ENCODE measurements at places on chromosomes 11 and 22. TPM values are rescaled to one million over a fixed set of nuclear protein-coding genes. Genes with fewer than 3 reads are reported as not detected.

DNA sequence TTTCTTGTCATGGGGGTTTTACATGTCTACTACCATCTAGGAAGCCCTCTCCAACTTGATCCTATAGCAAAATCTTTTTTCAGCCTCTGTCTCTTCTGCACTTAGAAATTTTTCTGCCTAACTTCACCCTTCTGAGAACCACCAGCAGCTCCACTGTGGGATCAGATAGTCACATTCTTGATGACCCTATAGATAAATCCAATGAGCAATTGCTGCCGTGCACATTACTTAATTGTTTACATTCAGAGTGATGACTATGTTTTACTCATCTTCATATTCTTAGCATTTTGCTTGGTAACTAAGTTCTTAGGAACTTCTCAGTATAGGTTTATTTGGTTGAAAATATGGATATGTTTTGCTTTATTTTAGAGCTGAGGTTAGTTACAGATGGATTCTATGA is 12.4 kb upstream of the ETS1 start:
- H3K27me3 ChIP-seq = peaks cover 11% of the 10 kb centered on the region
- no peak overlapping the region for H3K27ac ChIP-seq
- no peak for DNase-seq
- no peaks in the 10 kb centered on the region for H3K36me3 ChIP-seq

- no peak for DNase-seq
- no peak overlapping the region for H3K27ac ChIP-seq
Observed at GRCh38 chr11:26227883-26228502, 103.9 kb upstream of the ANO3 start.

- H3K4me1 ChIP-seq = no peaks in the 10 kb centered on the region
- H3K27ac ChIP-seq = no peak overlapping the region
- DNase-seq = no peak
- H3K36me3 ChIP-seq = no peaks in the 10 kb centered on the region
Observed at GRCh38 chr22:48262596-48263430, 1500.4 kb downstream of the TBC1D22A start.

DNA sequence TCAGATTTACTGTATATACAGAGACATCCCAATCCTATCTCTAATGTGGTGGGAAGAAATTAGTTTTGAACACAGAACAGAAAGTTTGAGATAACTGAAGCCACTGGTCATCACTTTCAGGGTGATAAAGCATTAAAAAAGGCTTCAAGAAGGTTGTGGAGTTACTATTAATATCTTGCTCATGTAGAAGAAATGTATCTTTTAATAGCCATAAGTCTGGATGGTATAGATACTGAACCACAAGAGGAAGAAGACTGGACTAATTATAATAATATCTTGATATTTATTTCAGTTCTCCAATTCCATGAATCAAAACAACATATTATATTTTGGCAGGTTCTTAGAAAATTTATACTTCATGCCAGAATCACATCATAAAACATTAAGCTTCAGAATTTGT is 137.1 kb downstream of the TMEM135 start:
- no peaks in the 10 kb centered on the region for H3K36me3 ChIP-seq
- no peaks in the 10 kb centered on the region for H3K27me3 ChIP-seq
- H3K27ac ChIP-seq = peak overlapping the region; percentile 46

DNA sequence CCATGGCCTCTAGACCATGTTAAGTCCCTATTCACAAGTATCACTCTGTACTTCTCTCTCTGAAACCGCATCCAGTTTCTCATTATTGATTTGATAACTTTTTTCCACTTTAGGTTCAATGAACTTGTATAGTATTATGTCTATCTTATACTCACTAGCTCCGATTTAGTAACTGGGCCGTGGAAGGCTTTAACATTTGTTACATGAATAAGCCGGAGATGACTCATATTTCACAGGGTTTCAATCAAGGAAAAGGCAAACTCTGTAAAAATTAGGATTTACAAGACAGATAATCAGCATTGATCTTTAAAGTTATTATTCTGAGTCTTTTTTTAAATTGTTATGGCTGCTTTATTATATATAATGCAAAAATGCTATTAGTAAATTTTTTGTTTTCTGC is 662.2 kb upstream of the CNTN5 start:
- no peaks in the 10 kb centered on the region for H3K4me1 ChIP-seq
- H3K27ac ChIP-seq = no peak overlapping the region
- no peaks in the 10 kb centered on the region for H3K36me3 ChIP-seq
- DNase-seq = no peak
- H3K4me3 ChIP-seq = no peak overlapping the region

Gene MYO18B
- total RNA-seq = not detected

Gene CASP5
- total RNA-seq = not detected

DNA sequence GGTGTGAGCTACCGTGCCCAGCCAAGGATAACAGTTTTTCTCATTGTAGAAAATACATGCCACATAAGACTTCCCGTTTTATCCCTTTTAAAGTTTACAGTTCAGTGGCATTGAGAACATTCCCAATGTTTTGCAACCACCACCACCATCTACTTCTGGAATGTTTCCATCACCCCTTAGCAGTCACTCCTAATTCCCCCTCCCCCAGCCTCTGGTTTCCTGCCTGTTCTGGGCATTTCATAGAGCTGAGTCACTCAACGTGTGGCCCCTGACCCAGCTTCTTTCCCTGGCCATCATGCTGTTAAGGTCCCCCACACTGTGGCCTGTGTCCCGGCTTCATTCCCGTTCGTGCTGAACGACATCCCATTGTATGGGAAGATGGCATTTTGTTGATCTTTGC is 30.7 kb downstream of the FGF4 start:
- no peaks in the 10 kb centered on the region for H3K36me3 ChIP-seq
- no peaks in the 10 kb centered on the region for H3K4me1 ChIP-seq
- H3K27ac ChIP-seq = no peak overlapping the region

- H3K4me3 ChIP-seq = no peak overlapping the region
- no peaks in the 10 kb centered on the region for H3K27me3 ChIP-seq
- no peak for DNase-seq
- H3K27ac ChIP-seq = no peak overlapping the region
- no peaks in the 10 kb centered on the region for H3K36me3 ChIP-seq
Observed at GRCh38 chr22:29225422-29226090, 19.9 kb downstream of the EMID1 start.

DNA sequence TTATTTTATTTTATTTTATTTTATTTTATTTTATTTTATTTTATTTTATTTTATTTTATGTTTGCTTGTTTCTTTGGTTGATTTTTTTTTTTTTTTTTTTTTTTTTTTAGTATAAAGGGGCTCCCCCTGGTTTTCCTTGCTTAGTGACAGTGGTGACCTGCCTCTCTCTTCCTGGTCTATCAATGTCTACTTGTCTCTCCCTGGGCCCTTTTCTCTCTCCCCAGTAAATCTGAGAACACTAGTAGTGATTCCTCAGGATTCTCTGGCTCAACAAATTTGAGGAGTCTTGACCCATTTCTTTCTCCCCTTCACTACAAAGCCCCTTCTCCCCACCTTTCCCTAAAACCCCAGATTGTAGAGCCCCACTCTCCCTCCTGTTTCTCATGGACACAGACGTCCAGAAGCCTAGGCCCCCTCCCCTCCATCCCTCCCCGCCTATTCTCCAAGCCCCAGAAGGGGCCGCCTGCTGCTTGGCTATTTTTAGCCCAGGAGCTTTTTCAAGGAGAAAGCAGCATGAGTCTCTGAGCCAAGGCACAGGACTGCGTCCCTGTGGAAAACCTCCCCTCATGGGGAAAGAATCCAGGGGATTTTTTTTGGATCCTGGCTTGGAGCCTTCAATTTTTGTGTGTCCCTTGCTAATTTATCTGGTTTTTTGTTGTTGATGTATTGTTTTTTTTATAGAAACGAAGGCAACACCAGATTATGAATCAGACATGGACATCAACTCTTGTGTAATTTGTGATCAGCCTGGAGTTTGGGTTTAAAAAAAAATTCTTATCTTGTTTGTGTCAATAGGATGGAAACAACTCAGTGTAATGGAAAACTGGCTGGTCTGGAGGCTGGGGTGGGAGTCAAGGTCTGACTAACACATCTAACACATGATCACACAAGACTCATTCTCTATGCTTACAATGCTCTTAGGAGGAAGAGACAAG is 17.5 kb upstream of the ACCSL start:
- DNase-seq = no peak
- H3K36me3 ChIP-seq = no peaks in the 10 kb centered on the region
- H3K4me3 ChIP-seq = no peak overlapping the region
- H3K27me3 ChIP-seq = no peaks in the 10 kb centered on the region

DNA sequence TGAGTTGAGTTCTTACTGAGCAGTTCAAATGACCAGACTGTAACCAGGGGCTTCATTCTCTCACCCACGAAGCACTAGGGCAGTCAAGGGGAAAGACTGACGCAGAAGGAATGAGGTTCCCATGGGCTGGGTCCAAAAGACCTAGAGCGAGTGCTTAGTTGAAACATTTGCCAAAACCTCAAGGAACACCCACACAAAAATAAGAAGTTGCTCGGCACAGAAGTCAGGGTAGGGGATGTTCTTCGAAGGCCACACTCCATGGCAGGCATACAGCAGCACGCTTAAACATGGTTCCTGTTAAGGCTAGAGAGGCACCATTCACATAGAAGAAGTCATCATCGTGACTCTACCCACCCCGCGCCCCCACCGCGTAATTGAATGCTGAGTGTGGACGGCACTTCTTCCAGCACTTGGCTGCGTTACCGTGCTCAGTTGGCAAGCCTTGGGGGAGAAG is 52.9 kb downstream of the TIMP3 start:
- H3K27me3 ChIP-seq = peaks cover 3% of the 10 kb centered on the region
- no peak overlapping the region for H3K4me3 ChIP-seq
- no peaks in the 10 kb centered on the region for H3K4me1 ChIP-seq
- no peak for DNase-seq

Gene SAA1
- total RNA-seq = 7.9 TPM

Gene DUSP18
- 15.4 TPM for total RNA-seq

- no peak for DNase-seq
- no peaks in the 10 kb centered on the region for H3K27me3 ChIP-seq
- no peaks in the 10 kb centered on the region for H3K4me1 ChIP-seq
- no peaks in the 10 kb centered on the region for H3K36me3 ChIP-seq
Observed at GRCh38 chr22:36839356-36840073, 21.3 kb upstream of the NCF4 start.

GRCh38 chr11:73325036-73325981 is 17.2 kb downstream of the ARHGEF17 start:
- no peaks in the 10 kb centered on the region for H3K27me3 ChIP-seq
- H3K27ac ChIP-seq = no peak overlapping the region
- no peak overlapping the region for H3K4me3 ChIP-seq
- peaks cover 24% of the 10 kb centered on the region for H3K4me1 ChIP-seq

- H3K4me1 ChIP-seq = no peaks in the 10 kb centered on the region
- DNase-seq = no peak
- no peak overlapping the region for H3K4me3 ChIP-seq
Observed at GRCh38 chr11:1011320-1011698, 25.2 kb downstream of the MUC6 start.

Gene RAB38
- total RNA-seq = 0.15 TPM

DNA sequence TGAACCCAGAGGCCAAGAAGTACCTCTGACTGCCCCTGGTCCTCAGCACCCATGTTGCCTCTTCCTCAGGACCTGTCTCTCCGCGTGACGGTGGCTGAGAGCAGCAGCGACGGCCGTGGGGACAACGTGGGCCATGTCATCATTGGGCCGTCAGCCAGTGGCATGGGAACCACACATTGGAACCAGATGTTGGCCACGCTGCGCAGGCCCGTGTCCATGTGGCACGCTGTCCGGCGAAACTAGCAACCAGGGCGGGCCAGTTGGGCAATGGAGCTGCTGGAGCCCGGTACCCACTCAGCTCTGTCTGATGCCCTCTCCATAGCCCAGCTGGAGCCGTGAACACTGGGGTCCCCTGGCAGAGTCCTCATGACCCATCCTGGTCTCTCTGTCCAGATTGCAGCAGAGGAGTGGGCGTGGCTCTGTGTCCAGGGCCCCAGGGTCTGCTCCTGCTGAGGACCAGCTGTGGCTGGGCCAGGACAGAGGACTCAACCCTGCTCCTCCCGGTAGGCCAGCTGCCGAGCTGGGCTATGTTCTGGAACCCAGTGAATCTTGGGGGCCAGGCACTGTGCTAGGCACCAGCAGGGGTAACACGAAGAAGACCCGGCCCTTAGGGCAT is 8.0 kb upstream of the RHOD start:
- H3K27ac ChIP-seq = no peak overlapping the region
- H3K4me1 ChIP-seq = peaks cover under 1% of the 10 kb centered on the region
- H3K36me3 ChIP-seq = no peaks in the 10 kb centered on the region
- DNase-seq = no peak
- H3K4me3 ChIP-seq = no peak overlapping the region

Gene KRTAP5-8
- total RNA-seq = not detected

Gene WEE1
- 67.9 TPM for total RNA-seq

- no peaks in the 10 kb centered on the region for H3K36me3 ChIP-seq
- no peaks in the 10 kb centered on the region for H3K27me3 ChIP-seq
- H3K4me3 ChIP-seq = peak overlapping the region; percentile 41
- peak overlapping the region; percentile 54 for H3K27ac ChIP-seq
- H3K4me1 ChIP-seq = peaks cover 20% of the 10 kb centered on the region
Observed at GRCh38 chr22:38927033-38927781, 30.2 kb upstream of the APOBEC3A start.

- H3K27me3 ChIP-seq = no peaks in the 10 kb centered on the region
- H3K4me3 ChIP-seq = no peak overlapping the region
- H3K4me1 ChIP-seq = peaks cover 91% of the 10 kb centered on the region
- peak overlapping the region; percentile 100 for H3K27ac ChIP-seq
- DNase-seq = no peak
Observed at GRCh38 chr11:35012467-35013191, 96.2 kb downstream of the PDHX start.

DNA sequence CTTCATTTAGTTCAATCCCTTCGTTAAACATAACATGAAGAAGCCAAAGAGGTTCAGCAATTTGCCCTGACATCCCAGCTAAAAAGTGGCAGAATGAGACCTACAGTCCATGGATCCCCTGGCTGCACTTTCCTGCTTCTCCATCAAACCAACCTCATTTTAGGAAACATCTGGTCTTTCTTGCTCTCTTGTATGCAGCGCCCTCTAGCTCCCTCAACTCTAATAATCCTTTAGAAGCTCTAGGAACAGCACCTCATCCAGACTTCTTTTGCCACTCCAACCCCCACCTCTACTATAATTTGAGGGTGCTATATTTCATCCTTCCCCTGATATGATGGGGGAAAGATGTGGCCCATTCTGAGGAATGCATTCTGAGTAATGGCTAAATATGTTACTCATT is 7.4 kb downstream of the CNTF start:
- H3K27me3 ChIP-seq = no peaks in the 10 kb centered on the region
- peak; percentile 18 for DNase-seq
- H3K36me3 ChIP-seq = peaks cover 13% of the 10 kb centered on the region
- no peak overlapping the region for H3K4me3 ChIP-seq

DNA sequence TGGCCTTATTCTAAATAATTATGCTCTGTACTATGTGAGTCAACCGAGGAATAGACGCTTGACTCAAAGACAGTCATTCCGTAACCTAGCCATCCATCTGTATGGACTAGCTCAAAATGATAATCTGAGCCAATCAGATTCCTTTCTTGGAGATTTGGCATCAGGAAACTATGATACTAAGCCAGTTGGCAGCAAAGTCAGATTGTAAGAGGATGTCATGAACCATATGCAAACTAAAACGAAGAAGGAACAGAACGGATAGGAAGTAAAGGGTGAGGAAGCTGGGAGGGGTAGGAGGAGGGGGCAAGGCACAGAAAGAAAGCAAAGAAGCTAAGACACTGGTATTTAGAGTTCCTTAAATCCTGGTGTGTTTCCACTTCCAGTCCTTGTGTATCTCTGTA is 10.7 kb upstream of the SESN3 start:
- no peak overlapping the region for H3K27ac ChIP-seq
- H3K4me1 ChIP-seq = no peaks in the 10 kb centered on the region
- no peaks in the 10 kb centered on the region for H3K36me3 ChIP-seq

Gene TYR
- not detected for total RNA-seq
